Activated CD4-positive, alpha-beta T cell treated with anti-CD3 and anti-CD28 coated beads, Interleukin-2, amount 50 U/mL, for 48 hours (primary cell): ENCODE measurements at places on chromosomes 6 and 20.

- DNase-seq: no peak
These were observed 75.0 kb downstream of the PLCB4 start for GRCh38 chr20:9143926-9144325.

GRCh38 chr6:87936065-87936464 lies 111.6 kb upstream of the SPACA1 start:
- DNase-seq: no peak

DNA sequence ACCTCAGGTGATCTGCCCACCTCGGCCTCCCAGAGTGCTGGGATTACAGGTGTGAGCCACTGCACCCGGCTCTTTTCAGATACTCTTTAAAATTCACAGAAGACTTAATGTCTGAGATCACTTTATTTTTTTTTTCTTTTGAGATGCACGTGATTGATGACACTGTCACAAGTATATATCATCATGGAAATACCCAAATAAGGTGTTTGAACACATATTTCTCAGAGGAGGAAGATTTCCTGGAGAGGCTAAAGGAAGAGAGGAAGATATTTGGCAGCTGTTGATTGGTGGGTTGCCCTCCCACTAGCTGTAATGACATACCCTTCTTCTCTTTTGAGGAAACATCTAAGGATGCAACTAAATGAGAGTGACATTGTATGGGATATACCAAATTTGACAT lies 225.9 kb upstream of the CITED2 start:
- no peak for DNase-seq

DNA sequence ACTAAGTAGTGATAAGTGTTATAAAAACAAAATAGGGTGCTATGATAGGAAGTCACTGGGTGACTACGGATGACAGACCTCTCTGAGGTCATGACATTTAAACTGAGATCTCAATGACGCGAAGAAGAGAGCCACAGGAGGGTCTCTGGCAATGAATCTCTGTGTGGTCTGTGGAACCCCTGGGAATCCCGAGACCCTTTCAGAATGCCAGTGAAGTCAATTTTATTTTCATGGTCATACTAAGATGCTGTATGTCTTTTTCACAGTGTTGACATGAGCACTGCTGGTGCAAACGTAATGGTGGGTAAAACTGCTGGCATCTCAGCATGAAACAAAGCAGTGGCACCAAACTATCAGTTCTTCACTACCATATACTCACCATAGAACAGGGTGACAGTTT lies 155.0 kb downstream of the GJA10 start:
- DNase-seq: peak; percentile 38

DNA sequence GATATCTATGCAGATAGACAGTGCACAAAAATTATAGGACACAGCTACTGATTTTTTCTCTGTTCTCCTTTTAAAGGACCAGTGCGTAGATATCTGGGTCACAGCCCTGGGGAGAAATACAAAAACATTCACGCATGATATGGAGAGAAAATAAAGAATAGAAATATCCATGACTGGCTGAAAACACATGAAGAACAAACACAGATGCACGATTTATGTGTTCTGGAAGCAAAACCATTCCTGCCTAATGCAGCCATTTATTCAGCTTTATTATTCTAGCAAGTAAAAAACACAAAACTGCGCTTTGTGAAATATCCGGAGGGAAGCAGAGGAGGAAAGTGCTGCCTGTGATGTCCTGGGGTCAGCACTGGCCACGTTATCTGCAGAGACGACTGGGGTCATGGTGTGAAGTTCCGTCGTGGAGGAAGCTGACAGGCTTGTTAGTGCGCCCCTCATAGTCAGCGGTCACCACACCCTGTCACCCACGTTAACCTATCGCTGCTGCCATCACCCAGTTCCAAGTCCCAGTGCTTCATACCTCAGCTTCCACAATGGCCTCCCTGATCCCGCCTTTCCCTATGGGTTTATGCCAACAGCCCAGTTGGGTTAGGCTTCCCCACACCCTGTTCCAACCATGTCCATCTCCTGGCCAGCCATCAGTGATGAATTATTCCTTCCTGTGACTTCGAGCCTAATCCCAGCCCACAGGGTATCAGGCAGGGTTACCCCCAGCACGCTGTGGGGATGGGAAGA lies 86.6 kb upstream of the RPS6KA2 start:
- DNase-seq: no peak

GRCh38 chr20:59751075-59751711 lies 146.9 kb downstream of the PHACTR3 start:
- DNase-seq: peak; percentile 56

DNA sequence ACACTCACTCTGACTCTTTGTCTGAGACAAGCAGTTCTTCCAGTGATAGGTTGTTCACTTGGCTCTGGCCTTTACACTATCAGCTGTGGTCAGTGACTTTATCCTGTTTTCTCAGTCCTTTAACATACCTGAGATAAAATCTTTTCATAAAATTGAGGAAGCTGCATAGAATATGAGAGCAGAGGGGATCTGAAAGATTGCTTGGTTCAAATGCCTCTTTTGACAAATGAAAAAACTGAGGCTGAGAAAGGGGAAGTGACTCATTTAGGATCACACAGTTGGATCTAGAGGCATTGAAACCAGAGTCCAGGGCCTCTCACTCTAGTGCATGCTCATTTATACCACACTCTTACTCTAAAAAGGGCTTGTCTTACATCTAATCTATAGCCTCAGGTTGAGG lies 277.0 kb upstream of the TBX18 start:
- no peak for DNase-seq

GRCh38 chr6:20717743-20718142 lies 183.5 kb downstream of the CDKAL1 start:
- no peak for DNase-seq

- DNase-seq: no peak
These were observed 91.9 kb upstream of the HMGCLL1 start for GRCh38 chr6:55670850-55671413.

DNA sequence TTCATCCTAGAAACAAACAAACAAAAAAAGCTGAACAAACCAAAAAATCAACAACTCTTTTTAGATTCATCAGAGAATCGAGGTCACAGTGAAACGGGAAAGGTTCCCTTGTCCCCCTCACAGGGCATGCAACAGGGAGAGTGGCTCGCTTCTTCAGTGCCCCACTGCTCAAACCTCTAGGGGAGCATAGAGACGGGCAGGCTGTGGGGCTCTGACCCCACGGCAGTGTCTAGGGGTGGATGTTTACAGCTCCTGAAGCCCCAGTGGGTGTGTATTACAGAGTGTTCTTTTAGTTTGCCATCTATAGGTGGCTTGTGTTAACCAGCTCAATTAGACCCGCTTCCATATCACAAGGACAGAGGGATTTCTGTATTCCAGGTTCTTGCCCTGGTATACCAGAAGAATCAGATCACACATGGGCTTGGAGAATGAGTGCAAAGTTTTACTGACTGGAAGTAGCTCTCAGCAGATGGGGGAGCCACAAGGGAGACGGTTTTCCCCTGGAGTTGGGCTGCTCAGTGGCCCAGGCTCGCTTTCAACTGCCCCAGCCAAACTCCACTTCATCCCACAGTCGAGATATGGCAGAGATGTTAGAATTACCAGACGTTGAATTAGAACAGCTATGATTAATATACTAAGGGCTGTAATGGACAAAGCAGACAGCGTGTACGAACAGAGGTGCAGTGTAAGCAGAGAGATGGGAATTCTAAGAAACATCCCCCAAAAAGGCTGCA lies 192.6 kb upstream of the CST7 start:
- no peak for DNase-seq
